Femur (tissue), 1 donor: ENCODE measurements at places on chromosomes 12 and 14.

GRCh38 chr12:94952325-94952724 lies 51.2 kb downstream of the NDUFA12 start:
- DNase-seq = no peak

DNA sequence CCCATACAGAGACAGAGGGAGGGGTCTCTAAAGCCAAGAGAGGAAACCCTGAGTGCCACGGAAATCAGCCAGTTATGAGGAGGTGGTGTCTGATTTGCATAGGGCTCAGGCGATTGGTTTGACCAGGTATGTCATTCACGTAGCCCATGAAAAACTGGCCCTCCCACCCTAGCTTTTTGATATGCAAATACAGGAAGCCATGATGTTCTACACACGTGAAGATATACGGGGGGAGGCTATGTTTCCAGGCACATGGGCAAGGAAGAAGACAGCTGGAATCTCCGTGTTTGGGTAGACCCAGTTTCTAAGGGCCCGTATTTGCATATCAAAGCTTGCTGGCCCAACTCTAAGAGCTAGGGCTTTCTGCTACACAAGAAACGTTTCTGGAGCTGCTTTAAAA lies 717.8 kb upstream of the SEL1L start:
- DNase-seq = no peak

DNA sequence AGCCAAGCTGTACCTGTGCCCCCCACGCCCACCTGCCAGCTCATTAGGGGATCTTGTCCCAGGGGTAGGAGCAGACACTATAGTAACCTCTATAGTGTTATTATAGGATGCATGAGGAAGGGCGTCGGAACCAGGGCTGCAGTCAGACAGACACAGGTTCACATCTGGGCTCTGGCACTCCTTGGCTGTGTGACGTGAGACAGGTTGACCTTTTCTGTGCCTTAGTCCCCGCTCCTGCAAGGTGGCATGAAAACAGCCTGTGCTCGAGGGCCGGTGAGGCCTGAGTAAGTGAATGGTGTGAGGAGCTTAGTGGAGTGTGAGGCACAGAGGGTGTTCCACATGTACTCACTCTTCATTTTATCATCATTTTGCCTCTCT lies 19.0 kb downstream of the ASB2 start:
- no peak for DNase-seq

GRCh38 chr12:2212971-2213869 lies 160.4 kb downstream of the CACNA1C start:
- DNase-seq = peak; percentile 49

GRCh38 chr12:54277823-54278276 lies 2.1 kb downstream of the CBX5 start:
- no peak for DNase-seq

GRCh38 chr12:123024819-123025391 lies 44.4 kb downstream of the ARL6IP4 start:
- DNase-seq = no peak

DNA sequence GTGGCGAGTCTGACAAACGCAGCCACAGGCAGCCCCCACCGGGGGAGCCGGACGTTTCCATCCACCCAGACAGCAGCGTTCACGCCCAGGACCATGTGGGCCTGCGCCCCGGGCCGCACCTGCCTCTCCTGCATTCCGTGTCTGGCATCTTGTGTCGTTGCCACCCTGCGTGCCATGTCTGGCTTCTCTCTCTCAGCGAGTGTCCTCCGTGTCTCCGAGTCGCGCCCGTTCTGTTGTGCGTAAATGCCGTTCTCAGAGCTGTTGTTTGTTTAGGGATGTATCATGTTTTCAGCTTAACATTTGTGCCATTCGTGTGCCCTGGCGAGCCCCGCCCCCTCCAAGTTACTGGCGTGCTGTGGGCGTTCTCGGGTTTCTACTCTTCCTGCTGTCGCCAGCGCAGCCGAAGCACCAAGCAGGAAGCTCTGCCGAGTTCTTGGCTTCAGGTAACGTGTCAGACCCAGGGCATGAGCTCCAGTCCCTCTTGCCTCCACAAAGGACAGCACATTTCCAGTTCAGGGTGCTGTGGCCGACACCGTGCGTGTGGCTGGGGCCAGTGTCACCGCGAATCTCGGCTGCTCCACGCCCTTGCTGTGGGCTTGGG lies 34.6 kb downstream of the NOC4L start:
- no peak for DNase-seq

- no peak for DNase-seq
Measured at GRCh38 chr12:9079082-9079481, 36.6 kb downstream of the A2M start.

- no peak for DNase-seq
Measured at GRCh38 chr12:94998326-94998725, 5.2 kb downstream of the NDUFA12 start.

DNA sequence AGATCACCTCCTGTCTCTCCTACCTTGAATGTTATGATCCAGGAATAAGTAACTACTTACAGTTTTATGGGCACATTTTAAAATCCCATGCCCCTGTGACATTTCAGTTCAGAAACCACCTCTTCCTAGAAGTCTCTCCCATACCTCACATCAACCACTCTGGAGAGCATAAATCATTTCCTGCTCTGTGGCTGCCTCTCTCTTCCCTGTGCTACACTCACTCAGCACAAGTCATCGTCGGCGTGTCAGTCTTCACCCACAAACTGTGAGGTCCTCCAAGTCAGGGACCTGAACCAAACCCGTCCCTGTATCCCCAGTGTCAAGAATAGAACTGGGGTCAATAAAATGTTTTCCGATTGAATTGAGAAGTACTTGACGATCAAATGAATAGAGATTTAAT lies 863.3 kb downstream of the BCL11B start:
- DNase-seq = no peak

GRCh38 chr12:19967431-19967830 lies 400.9 kb upstream of the PDE3A start:
- no peak for DNase-seq

- DNase-seq = no peak
Measured at GRCh38 chr12:70367258-70368141, 1.4 kb downstream of the KCNMB4 start.

- no peak for DNase-seq
Measured at GRCh38 chr12:131363393-131363792, 347.5 kb upstream of the SFSWAP start.

- no peak for DNase-seq
Measured at GRCh38 chr12:96323906-96324305, 76.3 kb downstream of the CDK17 start.

- DNase-seq = no peak
Measured at GRCh38 chr12:89756585-89757398, 48.2 kb upstream of the ATP2B1 start.

GRCh38 chr12:119385659-119386058 lies 51.1 kb downstream of the CCDC60 start:
- DNase-seq = no peak

DNA sequence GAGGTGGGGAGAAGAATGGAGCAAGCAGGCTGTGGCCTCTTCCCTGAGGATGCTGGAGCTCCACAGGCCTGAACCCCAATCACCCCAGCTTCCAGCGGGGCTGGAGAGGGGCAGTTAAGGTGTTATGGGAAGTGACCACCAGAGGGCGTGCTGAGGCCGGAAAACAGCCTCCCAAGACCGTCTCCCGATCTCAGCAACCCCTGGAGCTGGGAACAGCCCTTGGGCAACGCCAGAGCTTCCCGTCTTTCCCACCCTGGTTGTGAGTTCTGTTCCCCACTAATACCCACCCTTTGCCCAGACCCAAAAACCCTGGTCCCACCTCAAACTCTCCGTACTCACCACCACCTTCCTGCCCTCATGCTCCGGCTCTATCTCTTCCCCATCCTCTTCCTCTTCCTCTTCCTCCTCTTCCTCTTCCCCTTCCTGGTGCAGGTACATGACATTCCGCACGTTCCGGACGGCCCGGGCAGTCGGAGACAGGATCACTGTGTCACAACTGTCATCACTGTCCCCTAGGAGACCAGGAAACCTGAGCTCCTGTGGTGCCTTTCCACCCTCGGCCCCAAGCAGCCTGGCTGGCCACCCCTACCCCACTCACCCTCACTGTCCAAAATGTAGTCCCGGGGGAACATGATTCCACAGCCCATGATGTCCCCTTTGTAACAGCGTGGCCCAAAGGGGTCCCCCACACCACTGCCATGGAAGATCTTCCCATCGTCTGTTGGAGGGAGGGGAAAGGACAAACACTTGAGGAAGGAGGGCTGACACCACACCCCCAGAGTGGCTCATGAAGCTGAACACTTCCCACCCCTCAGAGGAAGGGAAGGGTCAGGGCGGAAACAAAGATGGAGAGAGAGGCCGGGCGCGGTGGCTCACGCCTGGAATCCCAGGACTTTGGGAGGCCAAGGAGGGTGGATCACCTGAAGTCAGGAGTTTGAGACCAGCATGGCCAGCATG lies 12.9 kb downstream of the SPRYD3 start:
- peak; percentile 91 for DNase-seq

GRCh38 chr12:107378609-107379008 lies 285.3 kb upstream of the CRY1 start:
- DNase-seq = no peak

DNA sequence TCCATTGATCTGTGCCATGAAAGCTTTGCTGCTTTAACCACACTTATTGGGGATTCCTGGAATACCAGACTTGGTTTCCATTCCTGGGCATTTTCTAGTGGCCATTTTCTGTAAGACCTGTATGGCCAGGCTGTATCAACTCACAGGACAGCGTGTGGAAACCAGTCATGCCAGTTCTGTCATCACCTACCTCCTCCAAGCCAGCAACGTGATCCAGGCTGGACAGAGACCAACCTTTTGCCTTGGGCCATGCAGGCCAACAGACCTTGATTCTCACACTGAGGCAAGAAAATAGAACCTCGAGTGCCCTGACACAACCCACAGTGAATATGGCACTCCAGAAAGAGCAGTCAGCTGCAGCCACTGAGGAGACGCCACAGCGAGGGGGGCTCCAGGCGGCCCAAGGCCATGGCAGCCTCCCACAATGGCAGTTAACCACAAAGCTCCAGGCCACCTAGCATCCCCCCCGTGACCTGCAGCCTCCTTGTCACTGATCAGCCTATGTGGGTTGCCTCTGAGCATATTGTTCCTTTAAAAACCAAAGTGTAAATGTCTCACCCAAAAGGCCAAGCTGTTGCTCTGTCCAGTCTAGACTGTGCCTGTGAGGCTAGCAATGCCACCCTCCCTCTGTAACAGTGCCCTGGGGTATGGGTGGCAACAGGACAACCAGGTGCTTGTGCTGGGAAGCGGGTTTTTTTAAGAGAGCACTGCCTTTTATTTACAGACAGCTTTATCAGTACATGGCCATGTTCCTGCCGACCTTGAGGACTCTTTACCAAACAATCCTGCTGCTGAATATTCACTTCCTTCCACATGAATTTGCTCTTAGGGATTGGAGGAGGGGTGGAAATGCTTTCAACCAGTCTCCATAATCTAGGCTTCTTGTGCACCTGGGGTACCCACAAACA lies 168.7 kb upstream of the HIF1A start:
- no peak for DNase-seq

- DNase-seq = peak; percentile 71
Measured at GRCh38 chr14:50061664-50062437, 54.5 kb downstream of the VCPKMT start.

DNA sequence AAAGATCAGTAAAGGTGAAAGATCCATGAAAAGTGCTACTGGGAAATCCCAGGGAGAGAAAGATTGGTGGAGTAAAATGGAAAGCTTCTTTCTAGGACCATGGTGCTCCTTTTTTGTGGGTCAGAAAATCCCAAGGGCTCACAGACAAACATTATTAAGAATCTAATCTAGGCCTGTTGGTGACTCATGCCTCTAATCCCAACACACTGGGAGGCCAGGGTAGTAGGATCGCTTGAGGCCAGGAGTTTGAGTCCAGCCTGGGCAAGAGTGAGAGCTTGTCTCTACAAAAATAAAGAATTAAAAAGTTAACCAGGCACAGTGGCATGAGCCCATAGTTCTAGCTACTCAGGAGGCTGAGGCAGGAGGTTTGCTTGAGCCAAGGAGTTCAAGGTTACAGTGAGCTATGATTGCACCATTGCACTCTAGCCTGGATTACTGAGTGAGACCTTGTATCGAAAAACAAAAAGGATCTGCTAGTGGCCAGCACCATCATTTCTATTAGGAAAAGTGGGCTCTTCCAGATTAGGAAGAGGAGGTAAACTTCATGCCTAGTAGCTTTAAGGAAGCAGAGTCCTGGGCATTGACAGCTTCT lies 43.0 kb downstream of the TXNRD1 start:
- DNase-seq = no peak

DNA sequence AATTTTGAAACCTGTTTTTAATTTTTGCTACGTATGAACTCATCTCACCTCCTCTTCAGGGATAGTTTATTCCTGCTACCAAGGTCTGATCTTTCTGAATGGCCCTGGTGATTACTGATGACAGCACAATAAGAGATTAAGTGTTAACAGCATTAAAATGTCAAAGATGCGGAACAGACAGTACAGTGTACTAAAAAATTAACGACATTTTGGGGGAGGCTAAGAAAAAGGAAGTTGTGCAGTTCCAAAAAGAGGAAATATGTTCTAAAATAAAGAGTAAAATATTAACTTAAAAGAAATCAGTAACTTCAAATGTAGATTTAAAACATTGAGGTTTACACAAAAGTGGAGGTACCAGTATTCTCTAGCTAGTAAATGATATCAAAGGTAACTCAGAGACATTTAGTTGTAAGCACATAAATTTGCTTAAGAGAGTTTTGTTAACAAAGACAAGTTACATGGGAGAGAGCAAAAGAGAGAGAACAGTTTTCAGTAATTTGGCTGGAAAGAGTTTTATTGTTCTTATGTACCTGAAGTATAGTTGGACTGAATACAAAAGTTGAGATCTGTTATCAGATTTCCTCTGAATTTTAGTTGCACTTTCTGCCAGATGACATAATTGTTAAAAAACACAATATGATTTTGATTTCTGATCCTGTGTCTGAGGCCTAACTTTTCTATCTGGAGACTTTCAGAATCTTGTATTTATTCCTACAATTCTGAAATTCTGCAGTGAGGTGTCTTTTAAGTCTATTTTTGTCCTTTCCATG lies 4.2 kb upstream of the CLECL1 start:
- no peak for DNase-seq

- DNase-seq = no peak
Measured at GRCh38 chr12:45433441-45433868, 217.6 kb downstream of the ANO6 start.

DNA sequence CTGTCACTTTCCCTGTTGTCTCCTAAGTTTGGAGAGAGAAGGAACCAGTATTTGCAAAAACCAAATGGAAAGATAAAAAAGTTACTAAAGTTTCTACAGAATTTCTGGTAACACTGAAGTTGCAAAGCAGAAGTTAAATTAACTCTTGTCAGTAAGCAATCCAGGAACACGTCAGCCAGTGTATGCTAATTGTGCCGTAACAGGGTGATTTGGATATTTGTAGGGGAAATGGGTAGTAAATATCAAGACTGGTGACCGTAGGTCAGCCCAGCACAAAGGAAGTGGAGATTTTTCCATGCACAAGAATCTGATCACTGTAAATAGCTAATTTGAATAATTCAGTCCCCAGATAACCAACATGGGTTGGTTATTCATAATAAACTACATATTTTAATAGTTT lies 2.3 kb downstream of the CDKN1B start:
- no peak for DNase-seq

DNA sequence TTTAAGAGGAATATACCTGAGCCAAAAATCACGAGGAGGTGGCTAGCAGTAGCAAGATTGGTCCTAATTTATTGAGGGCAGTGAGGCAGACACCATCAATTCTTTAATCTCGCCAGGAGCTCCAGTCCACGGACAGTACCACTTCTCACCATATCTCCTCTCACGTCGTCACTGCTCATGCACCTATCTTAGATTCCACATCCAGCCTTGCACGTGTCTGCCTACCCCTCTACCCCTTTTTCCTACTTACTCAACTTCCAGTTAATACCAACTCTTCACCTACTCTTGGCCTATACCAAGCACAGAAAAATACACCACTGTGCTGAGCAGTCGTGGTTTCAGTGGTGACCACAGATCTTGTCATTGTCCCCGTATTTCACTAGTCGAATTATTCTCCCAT lies 246.1 kb downstream of the DPF3 start:
- DNase-seq = no peak

- DNase-seq = no peak
Measured at GRCh38 chr12:29691161-29691854, 92.4 kb downstream of the TMTC1 start.
